Articular chondrocyte of knee joint (primary cell): ENCODE measurements at places on chromosomes 2 and 18. TPM values are rescaled to one million over a fixed set of nuclear protein-coding genes. Genes with fewer than 3 reads are reported as not detected.

OXER1 gene
- total RNA-seq, result 0.13 and 0.65 TPM in 2 replicates

PFN4 gene
- total RNA-seq, result 0.52 and 0.65 TPM in 2 replicates

RBM44 gene
- 0.65 and 1.6 TPM in 2 replicates for total RNA-seq

NEURL3 gene
- not detected in 2 replicates for total RNA-seq

CAPG gene
- 288 and 312 TPM in 2 replicates for total RNA-seq

DUSP2 gene
- 1.2 and 2.1 TPM in 2 replicates for total RNA-seq

RBM43 gene
- 20.0 and 26.4 TPM in 2 replicates for total RNA-seq

VIL1 gene
- total RNA-seq, result under 0.01 TPM in 2 replicates

IL1R2 gene
- 0.65 and 1.3 TPM in 2 replicates for total RNA-seq

ICA1L gene
- 11.5 and 12.5 TPM in 2 replicates for total RNA-seq

RMDN2 gene
- total RNA-seq, result 11.5 and 13.6 TPM in 2 replicates

IL36A gene
- total RNA-seq, result not detected in 2 replicates

KLHL14 gene
- total RNA-seq, result not detected in 2 replicates

FSHR gene
- 0.11 and 0.39 TPM in 2 replicates for total RNA-seq

UGT1A7 gene
- not detected in 2 replicates for total RNA-seq

DCDC2C gene
- total RNA-seq, result not detected in 2 replicates

NCKAP5 gene
- total RNA-seq, result 0.13 and 0.22 TPM in 2 replicates

MYO5B gene
- total RNA-seq, result 6.0 and 6.6 TPM in 2 replicates

MEP1B gene
- not detected in 2 replicates for total RNA-seq

IL1RL1 gene
- 0.39 and 0.65 TPM in 2 replicates for total RNA-seq

KIF5C gene
- total RNA-seq, result 0.65 and 0.97 TPM in 2 replicates
